A549 treated with CpdA at 1 μM for 4 hours (cell line): ENCODE measurements at places on chromosomes 7 and 10. TPM values are rescaled to one million over a fixed set of nuclear protein-coding genes. Genes with fewer than 3 reads are reported as not detected.

TAS2R5 gene
- total RNA-seq, result 0.40 to 0.59 TPM (median 0.54 TPM) in 5 replicates

PLPP4 gene
- 0.09 to 0.14 TPM (median 0.13 TPM) in 4 of 5 replicates, not detected in the other for total RNA-seq

OR6V1 gene
- not detected in 5 replicates for total RNA-seq

SFR1 gene
- 15.8 to 24.4 TPM (median 16.7 TPM) in 5 replicates for total RNA-seq

CLCN1 gene
- 0.05 TPM in 1 of 5 replicates, not detected in the others for total RNA-seq

TMEM196 gene
- not detected in 5 replicates for total RNA-seq

PROSER2 gene
- 32.1 to 41.8 TPM (median 40.9 TPM) in 5 replicates for total RNA-seq

NUTM2E gene
- 0.29 to 0.52 TPM (median 0.45 TPM) in 5 replicates for total RNA-seq

ZNF736 gene
- total RNA-seq, result 0.02 TPM in 1 of 5 replicates, not detected in the others

TFR2 gene
- 2.6 to 3.4 TPM (median 2.9 TPM) in 5 replicates for total RNA-seq

TMEM270 gene
- 0.17 to 0.23 TPM (median 0.20 TPM) in 3 of 5 replicates, not detected in the others for total RNA-seq

MMP21 gene
- total RNA-seq, result 0.13 TPM in 1 of 5 replicates, not detected in the others

GRID2IP gene
- total RNA-seq, result 0.01 TPM in 1 of 5 replicates, not detected in the others

TMEM178B gene
- total RNA-seq, result 1.3 to 1.6 TPM (median 1.4 TPM) in 5 replicates

EVX1 gene
- 0.03 to 0.09 TPM (median 0.07 TPM) in 3 of 5 replicates, not detected in the others for total RNA-seq

KLHDC10 gene
- 11.4 to 17.9 TPM (median 14.7 TPM) in 5 replicates for total RNA-seq

DGKB gene
- total RNA-seq, result not detected in 5 replicates

BTBD16 gene
- total RNA-seq, result 0.40 to 0.86 TPM (median 0.52 TPM) in 5 replicates

BLNK gene
- total RNA-seq, result not detected in 5 replicates

GDF2 gene
- total RNA-seq, result not detected in 5 replicates

GRM3 gene
- total RNA-seq, result not detected in 5 replicates

ANKRD2 gene
- total RNA-seq, result 2.5 to 4.8 TPM (median 4.0 TPM) in 5 replicates

CPA2 gene
- total RNA-seq, result 0.08 to 0.20 TPM (median 0.09 TPM) in 3 of 5 replicates, not detected in the others

WNT2 gene
- 0.05 TPM in 1 of 5 replicates, not detected in the others for total RNA-seq

TNKS2 gene
- 16.6 to 23.6 TPM (median 19.9 TPM) in 5 replicates for total RNA-seq

GGCT gene
- 72.0 to 91.2 TPM (median 72.8 TPM) in 5 replicates for total RNA-seq

SRRM3 gene
- 5.6 to 8.2 TPM (median 7.6 TPM) in 5 replicates for total RNA-seq

MYL10 gene
- total RNA-seq, result not detected in 5 replicates
